ENCODE measurements at places on chromosomes 7 and 10.

GRCh38 chr10:1375346-1376170 lies 319.4 kb downstream of the WDR37 start:
- DNase-seq, result no peak

DNA sequence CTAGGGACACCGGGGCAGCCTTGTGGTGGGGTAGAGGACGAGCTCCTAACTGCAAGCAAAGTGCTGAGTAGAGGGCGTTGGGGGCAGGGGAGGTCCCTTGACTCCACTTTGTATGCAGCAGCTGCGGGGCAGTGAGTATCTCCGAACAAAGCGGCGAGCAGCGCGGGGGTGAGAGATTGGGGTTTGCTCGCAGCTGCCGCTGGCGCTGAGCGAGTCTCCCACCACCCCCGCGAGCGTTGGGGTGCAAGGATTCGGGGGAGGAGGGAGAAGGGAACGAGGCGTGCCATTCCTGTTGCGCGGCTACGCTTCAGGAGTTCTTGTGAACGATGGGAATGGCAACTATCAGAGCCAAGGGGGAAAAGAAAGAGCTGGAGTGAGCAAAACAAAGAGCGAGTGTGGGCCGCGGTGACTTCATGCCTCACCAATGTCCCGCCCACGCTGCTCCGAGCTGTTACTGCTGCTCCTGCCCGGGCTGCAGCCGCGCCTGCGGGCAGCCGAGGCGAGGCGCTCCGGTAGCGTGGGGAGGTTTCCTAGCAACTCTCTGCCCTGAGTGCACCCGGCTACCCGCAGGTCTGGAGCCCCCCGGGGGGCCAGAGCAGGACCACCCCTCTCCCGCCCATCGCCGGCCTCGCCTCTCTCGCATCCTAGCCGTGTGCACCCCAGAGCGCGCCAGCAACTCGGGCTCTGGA lies at the start of gene ITGB8:
Gene ITGB8 (plus strand): TSS at position 662 of the 689 bp plus-strand sequence. CDS start 907 bp downstream, outside the sequence.
- DNase-seq, result peak; percentile 37

- no peak for DNase-seq
Observed at GRCh38 chr7:104584620-104585019, 256.2 kb downstream of the LHFPL3 start.

DNA sequence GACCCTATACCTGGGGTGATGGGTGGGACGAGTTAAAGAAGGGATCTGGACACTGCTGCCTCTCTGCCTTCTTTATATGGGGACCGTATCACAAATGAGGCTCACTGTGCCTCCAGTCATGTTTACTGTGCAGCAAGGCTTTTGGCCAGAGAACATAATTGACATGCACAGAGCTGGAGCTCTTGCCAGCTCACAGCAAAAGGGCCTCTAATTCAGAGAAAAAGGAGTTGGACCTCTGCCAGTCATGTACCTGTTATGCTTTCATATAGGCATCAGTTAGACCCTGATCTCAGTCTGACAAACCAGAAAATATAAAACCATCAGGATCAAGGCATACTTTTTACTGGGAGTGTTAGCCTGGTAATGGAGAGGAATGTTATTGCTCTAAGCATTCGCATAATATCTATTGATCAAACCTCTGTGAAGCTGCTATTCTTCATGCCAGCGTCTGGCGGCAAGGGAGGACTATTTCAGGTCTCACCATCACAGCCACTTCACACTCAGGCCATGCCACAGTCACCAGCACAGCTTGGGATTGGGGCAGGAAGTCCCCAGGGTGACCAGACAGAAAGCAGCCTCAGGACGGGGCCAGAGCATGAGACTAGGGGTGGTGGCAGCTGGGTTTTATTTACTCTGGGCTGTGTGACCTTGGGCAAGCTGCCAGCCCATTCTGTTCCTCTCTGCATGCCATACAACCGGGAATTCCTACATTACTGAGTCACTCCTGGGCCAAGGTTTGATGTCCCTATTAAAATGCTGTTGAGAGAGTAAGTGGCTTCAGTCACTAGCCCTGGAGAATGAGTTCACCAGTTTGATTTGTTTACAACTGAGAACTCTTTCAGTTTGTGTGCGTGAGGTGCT lies 90.1 kb downstream of the NPSR1 start:
- DNase-seq, result no peak
